ENCODE measurements at places on chromosomes 2 and 18.

- no peak for DNase-seq
Measured at GRCh38 chr2:27494284-27494943, 586 bp downstream of the FNDC4 start.

DNA sequence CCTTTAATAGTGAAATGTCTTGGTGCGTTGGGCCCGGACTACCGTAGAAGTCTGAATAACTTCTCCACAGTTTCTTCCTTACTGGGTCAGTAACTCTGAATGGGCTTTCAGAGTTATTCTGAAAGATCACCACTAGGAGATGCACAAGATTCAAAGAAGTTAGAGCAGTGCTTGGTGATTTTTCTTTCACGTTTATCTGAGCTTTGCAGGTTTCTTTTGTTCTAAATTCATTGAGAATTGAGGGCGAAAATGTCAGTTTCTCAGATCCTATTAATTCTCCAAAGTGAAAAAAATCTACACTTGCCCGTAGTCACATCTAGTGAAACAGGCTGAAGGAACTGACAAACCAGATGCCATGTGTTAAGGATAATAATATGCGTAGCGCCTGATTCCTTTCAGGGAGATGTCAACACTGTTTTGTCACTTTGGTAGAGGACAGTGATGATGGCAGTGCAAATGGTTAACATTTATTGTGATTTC lies 70.1 kb downstream of the QPCT start:
- peak; percentile 39 for DNase-seq

GRCh38 chr2:19461504-19462255 lies 103.3 kb upstream of the OSR1 start:
- no peak for DNase-seq

DNA sequence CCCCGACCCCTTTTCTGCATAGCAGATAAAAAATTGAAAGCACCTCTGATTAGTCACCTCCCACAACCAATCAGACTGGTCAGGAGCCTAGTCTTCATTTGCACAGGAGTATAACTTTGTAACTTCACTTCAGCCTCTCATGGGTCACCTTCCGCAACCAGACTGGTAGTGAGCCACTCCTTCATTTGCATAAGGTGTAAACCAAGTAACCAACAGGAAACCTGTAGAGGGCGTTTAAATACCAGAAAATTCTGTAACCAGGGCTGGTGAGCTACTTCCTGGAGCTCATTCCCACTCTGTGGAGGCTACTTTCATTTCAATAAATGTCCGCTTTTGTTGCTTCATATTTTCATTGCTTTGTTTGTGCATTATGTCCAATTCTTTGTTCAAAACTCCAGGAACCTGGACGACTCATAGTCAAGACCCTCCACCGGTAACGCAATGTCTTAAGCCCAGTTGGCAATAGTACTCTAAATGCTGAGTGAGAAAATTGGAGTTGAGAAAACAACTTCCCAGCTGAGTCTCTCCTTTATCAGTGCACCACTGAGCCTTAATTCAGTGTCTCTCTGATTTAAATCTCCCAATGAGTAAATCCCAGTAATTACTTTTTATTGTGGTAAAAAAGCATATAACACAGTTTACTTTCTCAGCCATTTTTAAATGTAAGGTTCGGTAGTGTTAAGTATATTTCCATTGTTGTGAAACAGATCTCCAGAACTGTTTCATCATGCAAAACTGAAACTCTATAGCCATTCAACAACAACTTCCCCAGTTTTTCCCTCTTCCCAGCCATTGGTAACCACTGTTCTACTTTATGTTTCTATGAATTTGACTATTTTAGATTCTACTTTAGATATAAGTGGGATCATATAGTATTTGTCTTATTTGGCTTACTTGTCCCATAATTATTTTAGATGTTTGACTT lies 392.7 kb upstream of the SLC8A1 start:
- DNase-seq, result no peak

DNA sequence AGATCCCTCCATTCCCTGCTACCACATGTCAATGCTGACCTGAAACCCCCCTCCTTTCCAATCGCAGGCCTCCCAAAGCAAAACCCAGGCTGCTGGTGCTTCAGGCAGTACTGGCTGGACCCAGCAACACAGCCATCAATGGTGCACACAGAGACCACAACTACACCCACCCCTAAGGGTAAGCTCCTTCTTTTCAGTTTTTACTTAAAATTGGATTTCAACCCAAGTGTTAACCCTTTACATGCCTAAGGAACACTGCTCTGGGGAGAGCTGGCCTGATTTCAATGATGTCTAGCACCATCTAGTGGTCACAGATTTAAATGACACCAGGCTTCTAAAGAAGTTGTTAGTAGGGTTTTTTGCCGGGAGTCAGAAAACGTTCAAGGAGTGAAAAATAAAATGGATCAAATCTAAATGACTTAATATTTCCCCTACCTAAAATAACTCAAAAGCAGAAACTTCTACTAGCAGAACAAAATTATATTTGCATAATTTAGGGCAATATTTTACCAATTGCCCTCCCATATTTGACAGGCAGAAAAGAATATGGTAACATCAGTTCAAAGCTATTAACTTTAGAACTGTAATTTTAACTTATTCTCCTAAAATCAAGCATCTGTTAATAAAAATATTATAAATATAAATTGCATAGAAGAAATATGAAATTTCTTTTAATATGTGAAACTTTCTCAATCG lies 24.6 kb downstream of the FECH start:
- DNase-seq, result peak; percentile 12

- DNase-seq, result no peak
Measured at GRCh38 chr2:224031358-224031970, 7.6 kb downstream of the SERPINE2 start.

DNA sequence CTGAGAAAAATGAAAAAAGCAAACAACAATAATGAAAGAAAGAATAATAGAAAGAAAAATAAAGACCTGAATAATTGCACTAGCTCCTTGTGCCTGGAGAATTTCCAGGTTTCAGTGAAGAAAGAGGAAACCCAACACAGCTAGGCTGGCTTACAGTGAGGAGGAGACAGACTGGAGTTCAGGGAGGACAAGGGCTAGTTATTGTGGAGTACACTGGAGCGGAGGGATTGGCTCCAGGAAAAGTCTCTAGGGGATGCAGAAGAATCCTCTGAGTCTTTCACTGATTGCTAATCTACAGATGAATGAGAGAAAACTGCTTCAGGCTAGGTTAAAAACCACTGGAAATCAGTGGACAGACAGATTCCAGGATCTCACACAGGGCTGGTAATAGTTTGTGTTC lies 163.6 kb upstream of the RBMS1 start:
- DNase-seq, result no peak

DNA sequence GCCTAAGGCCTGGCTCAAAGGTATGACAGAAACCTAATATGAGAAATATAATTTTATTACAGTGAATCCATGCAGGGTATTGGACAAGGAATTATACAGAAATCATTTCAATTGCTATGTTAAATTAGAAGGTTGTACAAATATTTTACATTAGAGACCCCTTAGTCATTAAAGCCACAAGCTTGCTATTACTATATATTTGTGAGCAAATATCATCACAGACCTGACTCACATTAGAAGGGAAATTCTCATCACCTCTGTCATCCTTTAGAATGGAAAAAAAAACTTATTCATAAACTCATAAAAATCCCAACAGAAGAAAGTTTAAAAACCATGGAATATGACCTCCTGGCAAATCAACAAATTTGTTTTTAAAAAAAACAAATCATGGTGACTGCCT lies 277.9 kb downstream of the DCC start:
- no peak for DNase-seq

- no peak for DNase-seq
Measured at GRCh38 chr2:119326938-119327337, 39.7 kb downstream of the C2orf76 start.

DNA sequence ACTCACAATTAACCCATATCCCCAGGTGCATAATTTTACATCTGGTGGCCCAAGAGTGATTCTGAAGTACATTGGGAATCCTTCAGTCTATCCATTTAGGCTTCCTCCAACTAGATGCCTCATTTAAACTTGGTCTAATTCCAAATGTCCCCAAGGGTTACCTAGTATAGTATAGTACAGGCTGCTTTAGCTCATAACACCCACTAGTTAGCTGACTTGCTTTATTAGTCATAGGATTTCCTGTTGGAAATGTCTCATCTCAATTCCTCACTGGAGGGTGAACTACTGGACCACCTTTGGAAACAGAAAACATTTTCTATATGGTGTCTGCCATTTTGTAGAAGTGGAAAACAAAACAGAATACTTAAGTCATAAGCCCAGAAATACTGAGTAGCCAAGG lies 202.5 kb upstream of the SESTD1 start:
- DNase-seq, result no peak

DNA sequence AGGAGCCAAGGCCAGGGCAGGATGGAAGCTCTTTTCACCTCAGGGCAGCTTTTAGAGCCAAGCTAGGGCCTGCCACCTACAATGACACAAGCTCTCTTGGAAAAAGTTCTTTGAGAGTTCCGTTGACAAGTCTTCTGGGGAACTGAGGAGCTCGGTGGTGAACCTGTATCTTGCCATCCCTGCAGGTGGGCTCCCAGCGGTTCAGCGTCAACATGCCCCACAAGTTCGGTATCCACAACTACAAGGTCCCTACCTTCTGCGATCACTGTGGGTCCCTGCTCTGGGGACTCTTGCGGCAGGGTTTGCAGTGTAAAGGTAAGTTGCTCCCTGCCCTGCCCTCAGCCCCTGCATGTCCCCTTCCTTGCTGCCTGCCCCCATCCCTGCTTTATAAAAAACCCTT lies 312.8 kb upstream of the EPAS1 start:
- DNase-seq, result no peak

GRCh38 chr2:41393621-41394020 lies 654.2 kb upstream of the PKDCC start:
- DNase-seq, result no peak

DNA sequence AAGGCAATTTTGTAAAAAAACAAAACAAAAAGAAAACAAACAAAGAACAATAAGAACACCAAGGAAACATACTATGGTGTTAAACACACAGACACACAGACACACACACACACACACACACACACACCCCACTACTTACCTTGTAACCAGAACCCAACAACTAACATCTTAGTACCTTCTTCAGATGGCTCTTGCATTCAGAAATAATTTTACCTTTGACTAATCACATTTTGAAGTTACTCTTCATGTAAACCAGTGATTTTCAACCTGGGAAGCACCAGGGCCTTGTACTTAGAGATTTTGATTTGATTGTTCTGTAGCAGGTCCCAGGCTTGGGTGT lies 87.5 kb downstream of the AQP4 start:
- no peak for DNase-seq

DNA sequence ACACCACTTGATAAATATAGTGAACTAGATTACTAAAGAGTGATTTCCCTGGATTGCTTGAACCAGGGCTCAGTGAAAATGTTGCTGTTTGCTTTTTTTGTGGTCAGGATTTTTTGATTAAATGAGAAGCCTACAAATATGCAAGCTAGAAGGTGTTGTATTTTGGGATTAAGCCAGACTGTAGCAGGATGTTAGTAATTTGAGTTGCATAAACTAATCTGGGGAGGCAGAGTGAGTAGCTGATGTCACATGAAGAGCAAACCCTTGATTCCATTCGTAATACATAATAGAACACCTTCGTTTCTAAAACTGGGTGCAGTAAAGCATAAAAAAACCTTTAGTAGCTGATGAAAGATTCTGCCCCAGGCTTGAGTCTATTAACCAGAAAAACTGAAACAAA lies 32.0 kb downstream of the NEDD4L start:
- DNase-seq, result no peak

DNA sequence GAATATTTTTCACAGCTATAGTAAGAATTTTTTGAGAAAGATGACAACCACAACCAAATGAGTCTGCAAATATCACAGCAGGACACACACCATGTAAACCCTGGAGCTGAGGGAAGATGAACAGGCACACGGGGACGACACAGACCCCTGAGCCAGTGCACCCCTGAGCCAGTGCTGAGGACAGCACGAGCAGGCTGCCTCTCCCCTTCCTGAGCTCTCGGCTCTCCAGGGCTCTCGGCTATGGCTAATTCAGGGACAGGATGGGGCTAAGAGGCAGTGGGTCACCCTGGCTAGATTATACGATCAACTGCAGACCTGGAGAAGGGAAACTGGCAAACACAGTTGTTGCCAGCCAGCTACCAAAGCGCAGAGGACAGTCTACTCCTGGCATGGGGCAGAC lies 41.4 kb downstream of the TGFBRAP1 start:
- no peak for DNase-seq

DNA sequence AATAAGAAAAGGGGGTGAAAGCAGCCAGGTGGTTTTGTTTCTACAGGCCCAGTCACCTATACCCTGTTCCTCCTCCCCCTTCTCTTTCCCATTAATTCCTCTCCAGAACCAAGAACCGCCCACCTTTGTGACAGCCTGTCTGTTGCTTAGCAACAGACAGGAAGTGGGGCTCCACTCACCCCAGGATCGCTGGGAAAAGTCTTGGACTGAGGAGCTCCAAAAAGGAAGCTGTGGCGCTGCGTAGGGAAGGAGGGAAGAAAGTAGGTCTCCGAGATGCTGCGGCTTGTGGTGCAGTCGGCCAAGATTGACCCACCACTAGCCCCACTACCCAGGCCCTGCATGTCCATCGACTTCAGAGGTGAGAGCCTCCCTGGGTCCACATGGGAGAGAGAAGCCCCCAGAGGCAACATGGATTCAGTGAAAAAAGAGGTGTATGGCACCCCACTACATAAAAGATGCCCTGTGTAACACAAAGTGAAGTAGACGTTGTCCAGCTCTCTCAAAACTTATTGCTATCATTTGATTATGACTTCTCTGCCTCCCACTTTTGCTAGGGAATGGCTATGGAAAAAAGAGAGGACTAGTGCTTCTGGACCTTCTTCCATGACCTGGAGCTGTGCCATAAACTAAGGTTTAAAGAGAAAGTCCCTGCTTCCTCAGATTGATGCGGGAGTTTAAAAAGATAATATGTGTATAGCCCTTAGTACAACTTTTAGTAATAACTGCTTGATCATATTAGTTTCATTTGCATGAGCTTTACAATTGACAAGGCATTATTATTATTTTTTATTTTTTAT lies at the start of gene FER1L5:
Gene FER1L5 (plus strand): TSS at position 201 of the 797 bp plus-strand sequence. CDS start 73 bp downstream, at position 274.
- DNase-seq, result no peak

DNA sequence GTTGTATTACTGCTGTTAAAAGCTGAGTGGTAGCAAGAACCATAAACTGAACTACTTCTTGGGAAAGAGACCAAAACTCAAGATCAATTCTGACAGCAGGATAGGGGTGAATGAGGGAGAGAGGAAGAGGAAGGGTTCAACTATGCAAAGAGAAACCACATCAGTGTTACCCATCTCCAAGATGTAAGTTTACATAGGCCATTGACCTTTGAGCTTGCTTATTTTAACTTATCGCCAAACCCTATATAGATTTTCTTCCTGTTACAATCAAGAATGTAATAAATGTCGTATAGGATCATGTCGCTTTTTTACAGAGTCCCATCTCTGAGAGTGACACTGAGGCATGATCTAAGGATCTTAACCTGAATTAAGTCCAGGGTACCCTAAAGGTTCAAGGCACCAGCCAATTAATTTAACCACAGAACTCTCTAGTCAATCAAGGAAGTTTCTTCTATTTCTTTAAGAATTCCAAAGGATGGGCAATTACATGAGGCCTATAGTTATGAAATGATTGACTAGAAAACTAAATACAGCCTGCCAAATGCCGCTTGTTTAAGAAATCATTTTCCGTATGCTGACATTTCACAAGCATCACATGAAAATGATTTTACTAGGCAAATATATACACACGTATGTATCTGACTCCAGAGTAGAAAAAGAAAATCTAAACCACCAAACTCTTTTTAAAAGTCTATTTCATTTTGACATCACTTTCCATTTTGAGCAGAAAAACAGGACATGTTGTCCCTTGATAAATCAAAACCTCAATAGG lies 11.8 kb downstream of the RND3 start:
- DNase-seq, result no peak

All from SHP77 treated with DMSO at 0.1 percent for 48 hours (cell line).